ENCODE measurements at places on chromosomes 7 and 10.

DNA sequence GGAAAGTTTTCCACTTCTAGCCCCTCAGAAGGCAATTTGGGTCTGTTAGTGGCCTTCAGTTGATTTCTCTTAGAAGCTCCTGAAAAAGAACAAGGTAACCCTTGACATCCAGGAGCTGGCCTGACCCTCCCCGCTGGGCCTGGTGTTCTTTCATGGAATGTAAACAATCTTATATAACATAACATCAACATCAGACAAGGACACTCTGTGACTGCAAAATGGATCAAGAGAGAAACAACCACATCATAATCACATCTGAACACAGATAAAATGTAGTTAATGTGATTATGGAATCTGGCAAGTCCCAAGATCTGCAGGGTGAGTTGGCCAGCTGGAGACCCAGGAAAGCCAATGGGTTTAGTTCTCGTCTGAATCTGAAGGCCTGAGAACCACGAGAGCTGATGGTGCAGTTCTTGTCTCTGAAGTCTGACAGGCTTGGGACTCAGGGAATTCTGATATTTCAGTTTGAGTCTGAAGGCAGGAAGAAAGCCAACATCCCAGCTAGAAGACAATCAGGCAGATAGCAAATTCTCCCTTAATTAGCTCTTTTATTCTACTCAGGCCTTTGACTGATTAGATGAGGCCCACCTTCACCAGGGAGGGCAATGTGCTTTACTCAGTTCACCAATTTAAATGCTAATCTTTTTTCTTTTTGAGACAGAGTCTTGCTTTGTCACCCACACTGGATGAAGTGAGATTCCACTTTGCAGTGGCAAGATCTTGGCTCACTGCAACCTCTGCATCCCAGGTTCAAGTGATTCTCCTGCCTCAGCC, 91.4 kb upstream of the NAMPT start:
- DNase-seq: no peak

DNA sequence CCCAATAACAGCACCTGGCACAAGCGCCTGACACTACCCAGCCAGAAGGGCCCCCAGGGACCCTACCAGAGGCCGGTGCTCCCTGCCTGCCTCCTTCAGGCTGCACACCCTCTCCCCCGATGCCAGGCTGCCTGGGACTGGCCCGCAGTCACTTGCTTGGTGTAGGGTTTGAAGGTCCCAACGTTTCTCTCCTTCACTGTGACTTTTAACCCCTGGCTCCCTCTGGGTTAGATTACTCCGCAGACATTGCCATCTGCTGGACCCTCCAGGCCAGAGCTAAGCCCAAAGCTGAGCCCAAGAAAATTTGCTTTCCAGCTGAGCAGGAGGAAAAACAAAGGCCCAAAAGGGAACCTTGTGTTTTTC, 6.9 kb downstream of the CDHR1 start:
- DNase-seq: no peak

DNA sequence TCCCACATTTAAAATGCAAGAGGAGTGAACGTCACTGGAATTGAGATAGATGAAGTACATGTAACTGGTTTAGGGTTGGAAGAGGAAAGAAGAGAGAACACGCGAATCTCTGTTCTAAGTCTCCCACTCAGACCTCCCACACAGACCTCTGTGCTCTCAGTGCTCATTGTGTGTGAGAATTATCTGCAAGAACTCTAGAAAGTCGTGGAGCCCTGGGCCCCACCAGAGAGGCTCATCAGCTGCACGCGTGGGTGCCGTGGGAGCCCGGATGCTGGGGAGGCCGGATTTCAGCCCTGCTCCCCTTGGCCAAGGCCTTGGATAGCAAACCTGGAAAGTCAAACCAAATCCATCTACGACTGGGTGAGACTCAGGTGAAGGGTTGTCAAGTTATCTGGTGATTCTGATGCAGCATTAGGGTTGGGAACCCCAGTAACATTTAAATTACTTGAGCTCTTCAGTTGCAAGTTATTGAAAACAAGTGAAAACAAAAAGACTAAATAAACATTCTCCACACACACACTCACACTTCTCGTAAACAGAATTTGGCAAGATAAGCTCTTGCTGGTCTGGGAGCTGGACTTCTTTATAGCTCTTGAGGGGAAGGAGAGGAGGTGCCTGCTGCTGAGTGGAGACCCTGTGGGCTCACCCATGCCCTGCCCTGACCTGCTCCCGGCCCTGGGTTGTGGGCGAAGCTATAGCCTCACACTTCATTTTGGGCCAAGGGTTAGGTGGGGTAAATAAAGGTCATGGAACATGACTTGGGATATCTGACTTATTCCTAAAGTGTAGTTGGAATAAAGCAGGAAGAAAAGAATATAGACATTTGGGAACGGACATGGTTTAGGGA, 250.3 kb downstream of the ADARB2 start:
- DNase-seq: no peak

DNA sequence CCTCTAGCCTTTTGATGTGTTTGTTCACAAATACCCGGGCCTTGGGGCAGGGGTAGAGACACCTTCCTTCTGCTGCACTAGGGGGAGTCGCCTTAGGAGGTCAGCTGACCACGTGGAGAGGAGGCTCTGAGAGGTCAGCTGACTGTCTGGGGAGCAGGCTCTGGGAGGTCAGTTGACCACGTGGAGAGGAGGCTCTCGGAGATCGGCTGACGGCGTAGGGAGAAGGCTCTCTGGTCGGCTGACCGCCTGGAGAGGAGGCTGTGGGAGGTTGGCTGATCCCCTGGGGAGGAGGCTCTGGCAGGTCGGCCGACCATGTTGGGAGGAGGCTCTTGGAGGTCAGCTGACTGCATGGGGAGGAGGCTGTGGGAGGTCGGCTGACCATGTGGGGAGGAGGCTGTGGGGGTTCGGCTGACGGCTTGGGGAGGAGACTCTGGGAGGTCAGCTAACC, 59.6 kb upstream of the LYZL1 start:
- no peak for DNase-seq

GRCh38 chr7:50728184-50728583, 54.5 kb downstream of the GRB10 start:
- DNase-seq: no peak

- DNase-seq: no peak
Observed at GRCh38 chr7:101586906-101587677, 42.0 kb downstream of the MYL10 start.

DNA sequence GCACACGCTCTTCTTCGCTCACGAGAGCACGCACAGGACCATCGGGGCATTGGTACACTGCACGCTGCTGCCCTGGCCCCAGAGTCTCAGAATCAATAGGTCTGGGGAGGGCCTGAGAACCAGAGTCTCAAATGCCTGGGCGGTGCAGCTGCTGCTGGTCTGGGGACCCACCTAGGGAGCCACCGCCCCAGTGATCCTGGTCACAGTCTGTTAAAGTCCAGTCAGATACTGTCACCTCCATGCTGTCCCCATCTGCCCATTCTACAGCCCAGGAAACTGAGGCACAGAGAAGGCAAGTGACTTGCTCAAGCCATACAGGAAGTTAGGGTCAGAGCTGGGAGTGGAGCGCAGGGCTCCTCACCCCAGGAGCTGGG, 38.0 kb downstream of the ZCCHC24 start:
- DNase-seq: no peak
